ENCODE measurements at places on chromosomes 6 and 20. TPM values are rescaled to one million over a fixed set of nuclear protein-coding genes. Genes with fewer than 3 reads are reported as not detected.

HTR1B gene
- total RNA-seq = not detected

TRIM31 gene
- not detected for total RNA-seq

FAM217A gene
- not detected for total RNA-seq

LAMA5 gene
- total RNA-seq = 0.76 TPM

LTB gene
- total RNA-seq = 2,468 TPM

EPB41L2 gene
- 29.2 TPM for total RNA-seq

SAMD3 gene
- 57.6 TPM for total RNA-seq
